ENCODE measurements at places on chromosomes 6 and 20.

DNA sequence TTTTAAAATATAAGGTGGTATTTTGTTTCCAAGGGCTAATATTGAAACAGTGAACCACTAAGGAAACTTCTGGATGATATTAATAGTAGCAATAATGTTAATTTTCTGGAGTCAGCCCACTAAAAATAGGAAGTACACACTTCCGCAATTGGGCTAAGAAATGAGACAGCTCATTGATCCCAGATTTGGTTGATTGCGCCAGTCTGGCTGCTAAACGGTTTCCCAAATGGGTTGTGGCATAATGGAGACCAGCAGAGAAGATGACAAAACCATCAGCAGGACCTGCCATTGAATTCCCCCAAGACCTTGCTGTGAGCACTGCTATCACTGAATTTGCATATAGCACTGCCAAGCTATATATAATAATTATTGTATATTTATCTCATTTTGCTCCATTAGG, 71.2 kb upstream of the SGK1 start:
- no peak for DNase-seq

GRCh38 chr6:815348-815738, 122.4 kb upstream of the EXOC2 start:
- no peak for DNase-seq

DNA sequence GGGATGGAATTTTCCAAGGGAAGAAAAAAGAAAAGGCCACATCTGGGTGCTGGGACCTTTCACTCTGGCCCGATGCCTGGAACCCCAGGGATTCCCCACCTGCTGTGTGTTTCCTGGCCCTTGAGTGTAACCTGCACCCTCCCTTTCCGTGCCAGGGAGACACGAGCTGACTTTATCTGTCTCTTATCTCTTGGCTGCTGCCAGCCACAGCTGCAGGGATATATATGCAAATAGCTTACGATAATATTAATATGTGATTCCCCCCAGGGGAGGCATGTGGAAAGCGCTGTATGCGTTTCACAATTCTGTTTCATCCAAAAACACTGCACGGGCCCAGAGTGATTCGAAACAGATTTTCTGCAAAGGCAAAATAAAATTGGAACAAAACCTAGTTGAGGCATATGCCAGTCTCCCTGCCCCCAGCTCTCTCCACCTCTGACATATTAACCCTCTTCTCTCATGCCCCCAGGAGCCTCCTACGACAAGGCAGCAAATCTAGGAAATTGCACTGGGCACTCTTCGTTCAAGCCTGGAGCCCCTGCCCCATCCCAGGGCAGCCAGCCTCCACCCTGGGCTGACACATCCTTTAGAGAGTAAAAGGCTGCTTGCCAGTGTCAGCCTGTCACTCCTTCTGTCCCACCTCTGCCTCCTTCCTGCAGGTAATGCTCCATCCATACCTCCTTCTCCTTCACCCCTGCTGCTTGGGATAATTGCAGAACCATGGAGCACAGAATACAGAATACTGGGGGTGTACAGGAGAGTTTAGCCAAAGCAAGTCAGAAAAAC, 1.3 kb downstream of the RIPOR3 start:
- DNase-seq: no peak

GRCh38 chr6:22300273-22300998, 3.6 kb upstream of the PRL start:
- DNase-seq: no peak

DNA sequence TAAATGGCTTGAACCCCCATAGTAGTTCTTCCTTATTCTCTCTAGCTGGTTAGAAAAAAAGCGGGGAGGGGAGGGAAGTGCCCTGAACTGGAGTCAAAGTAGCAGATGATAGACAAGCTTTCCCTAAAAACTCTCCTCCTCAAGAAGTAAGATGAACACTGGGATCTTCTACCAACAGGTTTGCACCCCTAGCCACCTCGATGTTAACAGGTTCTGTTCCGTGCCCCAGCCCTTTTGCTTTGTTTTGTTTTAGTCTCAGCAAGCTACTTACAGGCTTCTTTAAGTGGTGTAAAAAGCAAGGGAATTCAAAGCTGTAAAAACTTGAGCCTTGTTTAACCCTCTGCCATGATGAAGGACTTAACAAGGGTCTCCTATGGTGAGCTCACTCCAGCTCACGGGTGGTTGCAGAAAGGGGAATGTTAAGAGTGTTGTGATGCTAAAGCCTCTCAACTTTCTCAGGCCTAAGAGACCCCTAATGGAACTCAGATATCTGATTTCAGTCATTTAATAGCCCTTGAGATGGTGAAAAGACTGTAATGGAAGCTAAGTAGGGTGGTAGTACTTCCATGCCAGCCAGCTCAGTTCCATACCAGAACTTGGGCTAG, 106.0 kb downstream of the FOXO3 start:
- DNase-seq: no peak

- no peak for DNase-seq
Measured at GRCh38 chr6:40550202-40551101, 36.7 kb downstream of the LRFN2 start.

DNA sequence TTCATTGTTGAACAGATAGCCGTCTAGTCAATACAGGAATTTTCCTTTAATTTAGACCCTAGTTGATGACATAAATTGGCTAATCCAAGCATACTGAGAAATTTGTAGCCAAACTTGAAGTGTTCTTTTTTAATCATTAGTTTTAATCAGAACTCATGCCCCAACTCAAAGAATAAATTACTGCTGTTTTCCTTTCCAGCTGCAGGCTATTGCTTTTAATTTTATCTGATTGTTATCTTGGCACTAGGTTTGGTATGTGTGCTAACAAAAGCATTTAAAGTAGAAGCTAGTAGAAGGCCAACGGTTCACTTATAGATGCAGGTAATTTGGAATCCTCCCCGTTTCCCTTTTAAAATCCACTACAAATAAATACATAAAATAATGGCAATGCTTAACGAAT, 188.5 kb downstream of the CD109 start:
- DNase-seq: no peak

- DNase-seq: peak; percentile 53
Measured at GRCh38 chr20:8144282-8145245, 12.5 kb downstream of the PLCB1 start.

GRCh38 chr6:150696190-150696589, 96.5 kb downstream of the PLEKHG1 start:
- DNase-seq: no peak

All from BJ (cell line).